ENCODE measurements at places on chromosomes 2 and 18.
A peak's percentile ranks its signal among the peaks of the same experiment; 100 is the strongest.

DNA sequence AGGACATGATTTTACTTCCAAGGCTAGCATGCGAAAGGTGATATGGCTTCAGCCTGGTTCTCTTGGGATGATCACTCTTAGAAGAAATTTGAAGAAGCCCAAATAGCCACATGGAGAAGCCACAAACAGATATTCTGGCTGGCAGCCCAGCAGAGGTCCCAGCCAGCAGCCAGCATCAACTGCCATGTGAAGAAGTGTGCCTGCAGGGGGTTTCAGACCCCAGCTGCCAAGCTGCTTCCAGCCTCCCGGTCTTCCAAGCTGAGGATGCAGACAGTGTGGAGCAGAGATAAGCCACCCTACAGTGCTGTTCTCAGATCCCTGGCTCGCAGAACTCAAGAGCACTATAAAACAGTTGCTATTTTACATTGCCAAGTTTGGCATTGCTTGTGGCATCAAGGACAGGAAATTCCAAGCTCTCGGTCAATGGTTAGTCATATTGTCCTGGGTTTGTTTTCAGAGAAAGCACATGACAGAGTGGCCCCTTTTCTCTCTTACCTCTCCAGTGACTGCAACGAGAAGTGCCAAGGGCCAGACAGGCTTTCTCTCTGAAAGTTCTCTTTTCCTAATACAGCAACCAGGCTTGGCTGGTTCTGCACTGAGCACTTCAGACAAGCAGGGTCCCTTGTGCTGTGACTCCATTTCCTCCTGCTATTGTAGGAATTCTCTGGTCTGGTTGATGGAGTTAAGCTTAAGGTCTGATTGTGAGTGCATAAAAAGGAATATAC lies 223.7 kb downstream of the ANKRD30B start:
- no peak for DNase-seq

DNA sequence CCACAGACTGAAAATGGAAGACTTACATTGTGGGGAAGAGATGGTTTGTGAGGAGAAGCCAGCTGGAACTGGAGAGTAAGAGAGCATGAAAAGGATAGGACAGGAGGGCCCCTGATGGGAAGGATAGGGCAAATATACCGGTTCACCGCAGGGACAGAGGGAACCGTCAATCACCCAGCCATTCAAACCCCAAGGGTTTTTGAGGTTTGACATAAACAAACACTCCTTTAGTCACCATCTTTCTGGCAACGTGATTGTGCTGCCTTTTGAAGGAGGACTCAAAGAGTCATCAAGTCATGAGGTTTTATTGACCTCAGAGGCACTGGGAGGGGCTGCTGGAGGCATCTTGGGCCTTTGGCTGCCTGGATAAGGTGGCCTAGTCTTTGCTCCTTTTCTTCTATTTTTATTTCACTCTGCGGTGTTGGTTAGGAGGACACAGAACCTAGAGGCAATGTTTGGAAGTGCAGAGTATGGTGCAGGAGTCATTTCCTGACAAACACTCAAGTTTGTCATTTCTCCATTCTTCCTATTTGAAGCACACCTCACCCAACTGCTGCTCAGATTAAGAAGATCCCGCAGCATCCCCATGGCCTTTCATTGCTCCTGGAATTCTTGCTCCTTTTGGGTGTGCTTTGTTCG lies 487.3 kb upstream of the SPRED2 start:
- no peak for DNase-seq

GRCh38 chr18:63409301-63409700 lies 13.0 kb downstream of the VPS4B start:
- DNase-seq: no peak

- peak; percentile 29 for DNase-seq
These were observed 130.2 kb downstream of the CD226 start for GRCh38 chr18:69817335-69817940.

DNA sequence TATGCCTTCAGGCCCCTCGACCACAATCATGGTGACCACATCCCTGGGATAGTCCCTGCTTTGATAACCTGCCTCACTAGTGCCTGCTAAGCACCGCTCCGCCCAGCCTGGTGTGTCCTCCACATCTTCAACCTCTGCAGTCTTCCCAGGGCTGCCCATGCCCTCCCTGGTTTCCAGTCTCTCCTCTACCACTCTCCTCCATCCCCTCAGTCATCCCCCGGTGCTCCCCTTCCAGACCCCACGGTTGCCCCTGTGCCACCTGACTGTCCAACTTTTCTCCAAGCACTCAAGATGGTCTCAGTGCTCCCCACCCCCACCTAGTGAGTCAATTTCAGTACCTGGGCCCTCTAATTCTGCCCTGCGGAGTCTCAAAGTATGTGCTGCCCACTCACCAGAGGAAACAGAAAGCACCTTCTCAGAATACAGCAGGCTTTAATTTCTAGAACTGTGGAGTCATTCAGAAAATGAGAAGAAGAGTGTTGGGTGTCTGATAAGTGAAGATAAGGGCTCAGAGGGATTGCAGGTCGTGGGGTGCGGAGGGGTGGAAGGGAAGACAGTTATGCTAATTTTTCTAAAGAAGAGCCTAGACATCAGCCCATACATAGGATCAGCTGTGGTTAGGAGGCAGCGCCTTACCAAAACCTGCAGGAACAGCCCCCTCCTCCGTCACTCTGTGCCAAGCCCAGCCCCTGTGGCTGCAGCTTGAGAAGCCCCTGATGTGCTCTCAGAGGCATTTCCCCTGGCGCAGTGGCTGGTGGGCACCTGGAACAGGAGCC lies 53.6 kb upstream of the CAB39 start:
- DNase-seq: no peak

DNA sequence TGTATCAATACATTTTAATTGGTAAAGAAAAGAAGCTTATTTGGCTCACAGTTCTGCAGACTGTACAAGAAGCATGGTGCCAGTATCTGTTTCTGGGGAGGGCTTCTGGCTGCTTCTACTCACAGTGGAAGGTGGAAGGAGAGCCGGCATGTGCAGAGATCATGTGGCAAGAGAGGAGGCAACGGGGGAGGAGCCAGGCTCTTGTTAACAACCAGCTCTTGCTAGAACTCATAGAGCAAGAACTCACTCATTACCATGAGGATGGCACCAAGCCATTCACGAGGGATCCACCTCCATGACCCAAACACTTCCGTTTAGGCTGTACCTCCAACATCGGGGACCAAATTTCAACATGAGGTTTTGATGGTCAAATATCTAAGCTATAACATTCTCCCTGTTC lies 7.5 kb downstream of the PARD6G start:
- no peak for DNase-seq

- no peak for DNase-seq
These were observed 33.7 kb upstream of the LYPD6B start for GRCh38 chr2:149004836-149005235.

DNA sequence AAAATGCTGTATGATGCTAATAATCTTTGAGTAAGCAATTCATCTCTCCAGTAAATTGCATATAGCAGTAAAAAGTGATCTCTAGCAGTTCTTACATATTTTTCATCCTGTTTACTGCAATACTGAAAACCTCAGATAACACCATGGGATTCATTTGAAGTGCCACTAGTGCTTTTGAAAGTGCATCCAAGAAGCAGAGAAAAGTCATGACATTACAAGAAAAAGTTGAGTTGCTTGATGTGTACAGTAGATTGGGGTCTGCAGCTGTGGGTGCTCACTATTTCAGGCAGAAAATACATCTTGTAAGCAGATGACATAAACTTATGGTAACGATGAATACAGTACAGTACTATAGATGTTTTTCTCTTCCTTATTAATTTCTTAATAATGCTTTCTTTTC lies 1984.9 kb upstream of the LRRTM1 start:
- DNase-seq: no peak

DNA sequence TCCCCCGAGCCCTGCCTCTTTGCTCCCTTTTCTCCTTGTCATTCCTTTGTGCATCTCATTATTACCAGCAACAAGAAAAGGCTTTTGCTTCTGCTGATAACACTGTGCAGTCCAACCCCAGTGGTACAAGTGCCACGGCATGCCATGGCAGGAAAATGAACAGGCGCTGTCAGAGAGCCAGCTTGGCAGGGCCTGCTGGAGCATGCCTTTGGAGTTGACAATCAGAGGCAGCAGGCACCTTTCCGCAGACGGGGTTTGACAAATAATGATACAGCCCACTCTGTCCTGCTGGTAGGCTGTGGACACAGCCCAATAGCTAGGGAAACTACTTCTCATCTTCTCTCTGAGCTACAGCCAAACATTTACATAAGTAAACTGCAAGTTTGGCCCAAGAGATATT lies 243.9 kb upstream of the LRRTM1 start:
- DNase-seq: no peak
